ENCODE measurements at places on chromosomes 3 and 15.

DNA sequence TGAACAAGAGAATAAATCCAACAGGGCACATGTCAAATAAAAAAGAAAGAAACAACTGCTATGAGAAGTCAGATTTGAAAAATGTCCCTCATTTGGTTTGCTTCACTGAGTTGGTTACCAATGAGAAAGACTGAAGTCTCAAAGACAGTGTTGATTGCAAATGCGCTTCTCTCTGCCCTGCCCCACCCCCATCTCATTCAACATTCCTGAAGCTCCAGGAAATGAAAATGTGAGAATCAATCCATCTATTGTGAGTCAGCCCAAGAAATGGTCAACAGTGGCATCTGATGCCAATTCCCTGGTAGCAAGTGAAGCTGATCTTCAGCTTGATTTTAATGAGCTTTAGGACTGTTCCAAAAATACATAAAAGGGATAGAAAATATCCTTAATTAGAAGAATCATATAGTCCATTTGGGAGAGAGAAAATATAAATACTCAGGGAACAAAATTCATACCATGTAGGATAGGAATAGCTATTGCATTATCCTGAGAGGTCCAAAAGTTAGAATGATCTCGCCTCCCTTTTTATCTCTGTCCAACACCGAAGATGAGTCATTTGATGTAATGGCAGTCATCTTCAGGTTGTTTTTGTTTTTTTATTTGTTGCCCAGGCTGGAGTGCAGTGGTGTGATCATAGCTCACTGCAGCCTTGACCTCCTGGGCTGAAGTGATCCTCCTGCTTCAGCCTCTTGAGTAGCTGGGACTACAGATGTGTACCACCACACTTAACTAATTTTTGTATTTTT is 200.3 kb upstream of the UMPS start:
- no peak for DNase-seq

GRCh38 chr3:65811086-65811761 is 227.5 kb downstream of the MAGI1 start:
- DNase-seq = no peak

- DNase-seq = no peak
These were observed 13.6 kb downstream of the GRM2 start for GRCh38 chr3:51720292-51721061.

DNA sequence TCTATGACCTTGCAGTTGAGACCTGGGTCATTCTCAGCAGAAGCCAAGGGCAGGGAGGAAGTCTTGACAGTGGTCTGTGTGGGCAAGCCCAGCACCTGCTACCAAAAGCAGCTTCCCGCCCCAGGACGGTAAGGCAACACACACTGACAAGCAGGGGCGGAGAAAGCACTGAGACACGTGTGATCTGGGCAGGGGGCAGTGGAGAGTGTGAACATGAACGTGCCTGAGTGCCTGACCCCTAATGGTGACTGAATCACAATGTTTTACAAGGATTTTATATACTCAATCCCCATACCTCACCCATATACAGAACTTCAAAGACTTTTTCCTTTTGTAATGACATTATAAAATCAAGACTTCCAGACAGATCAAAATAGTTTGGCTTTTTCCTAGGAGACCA is 35.2 kb downstream of the ANP32A start:
- no peak for DNase-seq

GRCh38 chr3:43791246-43791645 is 100.5 kb downstream of the ABHD5 start:
- no peak for DNase-seq

Measured in T-helper 17 cell (primary cell).